Immature natural killer cell (primary cell): ENCODE measurements at places on chromosomes 3 and 15.
A peak's percentile ranks its signal among the peaks of the same experiment; 100 is the strongest.

GRCh38 chr3:146271180-146271579 is 20.3 kb upstream of the PLSCR4 start:
- DNase-seq: no peak

DNA sequence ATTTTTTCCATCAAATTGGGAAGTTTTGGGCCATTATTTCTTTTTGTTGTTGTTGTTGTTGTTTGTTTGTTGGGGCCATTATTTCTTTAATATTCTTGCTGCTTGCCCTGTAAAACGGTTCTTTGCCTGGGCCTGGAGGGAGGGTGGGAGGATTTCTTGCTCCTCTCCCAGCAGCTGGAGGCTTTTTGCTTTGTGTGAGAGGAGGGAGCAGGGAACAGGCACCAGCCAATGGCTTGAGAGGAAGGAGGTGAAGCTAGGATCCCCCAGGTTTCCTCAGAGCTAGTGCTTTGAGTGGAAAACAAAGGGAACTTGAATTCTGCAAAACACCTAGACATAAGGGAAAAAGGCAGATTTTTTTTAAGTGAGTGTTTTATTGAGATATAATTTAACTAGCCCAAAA is 61.2 kb upstream of the DNAJC19 start:
- no peak for DNase-seq

DNA sequence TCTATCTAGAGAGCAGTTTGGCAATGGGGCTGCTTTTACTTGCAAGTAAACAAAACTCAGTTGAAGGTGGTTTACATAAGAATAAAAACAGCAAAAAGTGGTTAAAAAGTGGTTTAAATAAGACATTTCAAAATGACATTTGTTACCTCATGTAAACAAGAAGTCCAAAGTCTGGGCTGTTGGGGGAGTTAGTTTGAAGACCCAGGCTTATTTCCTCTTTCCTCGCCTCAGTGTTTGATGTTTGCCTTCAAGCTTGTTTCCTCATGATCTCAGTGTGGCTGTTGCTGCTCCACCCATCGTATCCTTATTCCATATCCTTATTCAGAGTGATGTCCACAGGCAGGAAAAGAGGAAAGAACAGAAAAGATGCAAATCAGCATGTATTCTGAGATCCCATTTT is 15.2 kb downstream of the CGNL1 start:
- no peak for DNase-seq

DNA sequence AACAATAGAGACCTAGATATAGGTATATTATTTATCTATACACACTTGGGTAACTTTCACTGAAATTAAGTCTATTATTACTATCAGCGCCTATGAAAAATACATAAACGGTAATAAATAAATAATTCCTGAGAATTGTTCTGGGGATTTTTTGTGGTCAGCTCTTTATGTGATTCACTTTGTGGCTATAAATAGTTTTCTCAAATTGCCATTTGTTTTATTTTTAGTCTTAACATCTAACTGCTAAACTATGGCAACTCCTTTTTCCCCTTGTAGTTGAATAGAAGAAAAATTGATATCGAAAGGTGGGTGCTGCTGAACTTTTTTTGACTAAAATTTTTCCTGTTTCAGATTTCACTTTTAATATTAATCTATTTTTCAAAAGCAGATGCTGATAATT is 189.0 kb downstream of the VGLL3 start:
- no peak for DNase-seq

GRCh38 chr3:66492071-66492470 is 8.8 kb downstream of the LRIG1 start:
- DNase-seq: no peak

DNA sequence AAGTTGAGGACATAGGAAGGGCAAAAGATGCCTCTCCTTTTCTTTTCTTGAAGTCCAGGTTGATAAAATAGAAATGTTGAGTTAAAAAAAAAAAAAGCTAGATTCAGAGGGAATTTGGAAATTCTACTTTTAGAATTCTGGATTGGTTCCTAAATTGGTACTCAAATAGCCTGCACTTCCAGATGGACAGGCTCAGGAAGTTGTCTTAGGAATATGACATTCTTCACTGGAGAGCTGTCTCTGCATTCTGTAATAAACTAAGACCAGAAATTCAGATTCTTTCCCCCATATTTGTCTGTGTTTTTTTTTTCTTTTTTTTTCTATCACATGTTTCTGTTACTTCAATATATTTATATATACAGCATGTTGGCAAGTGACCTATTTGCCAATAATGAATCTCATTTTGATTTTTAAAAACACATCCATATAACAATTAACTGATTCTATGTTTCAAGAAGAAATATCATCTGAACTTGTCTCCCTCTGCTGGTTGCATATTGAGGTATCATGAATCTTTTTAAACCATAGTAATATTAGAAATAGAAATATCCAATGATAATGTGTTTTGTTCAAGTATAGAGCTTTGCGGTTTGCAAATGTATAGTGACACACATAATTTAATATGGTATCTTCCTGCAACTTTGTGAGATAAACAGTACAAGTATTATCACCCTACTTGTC is 8.5 kb upstream of the LSAMP start:
- no peak for DNase-seq

DNA sequence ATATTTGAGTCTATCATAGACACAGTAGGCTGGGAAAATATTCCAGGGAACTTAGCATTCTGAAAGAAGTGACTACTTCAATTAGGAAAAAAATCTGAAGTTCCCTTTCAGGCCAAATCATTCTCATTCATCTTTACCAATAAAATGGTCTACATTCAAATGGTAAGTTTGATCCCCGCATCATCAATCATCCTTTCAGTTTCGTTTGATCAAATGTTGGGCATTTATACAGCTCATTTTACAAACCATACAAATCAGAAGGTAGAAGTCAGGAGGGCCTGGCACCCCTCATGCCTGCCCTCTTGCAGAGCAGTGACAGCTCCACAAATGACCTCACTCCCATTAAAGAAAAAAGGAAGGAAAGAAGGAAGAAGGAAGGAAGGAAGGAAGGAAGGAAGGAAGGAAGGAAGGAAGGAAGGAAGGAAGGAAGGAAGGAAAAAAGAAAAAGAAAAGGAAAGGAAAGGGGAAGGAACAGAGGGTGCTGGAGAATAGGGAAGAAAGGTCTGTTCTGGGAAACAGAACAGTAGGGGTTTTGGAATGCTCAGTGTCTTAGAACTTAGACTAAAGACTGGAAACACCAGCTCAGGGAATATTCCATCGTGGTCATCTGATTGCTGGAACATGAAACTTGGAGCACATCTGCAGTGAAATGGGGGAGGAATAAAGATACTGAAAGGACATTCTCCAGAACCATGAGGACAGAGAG is 86.1 kb downstream of the XXYLT1 start:
- DNase-seq: no peak

GRCh38 chr15:56725386-56725785 is 7.9 kb downstream of the ZNF280D start:
- no peak for DNase-seq

- no peak for DNase-seq
These were observed 100.6 kb downstream of the MEIS2 start for GRCh38 chr15:36999778-37000177.

DNA sequence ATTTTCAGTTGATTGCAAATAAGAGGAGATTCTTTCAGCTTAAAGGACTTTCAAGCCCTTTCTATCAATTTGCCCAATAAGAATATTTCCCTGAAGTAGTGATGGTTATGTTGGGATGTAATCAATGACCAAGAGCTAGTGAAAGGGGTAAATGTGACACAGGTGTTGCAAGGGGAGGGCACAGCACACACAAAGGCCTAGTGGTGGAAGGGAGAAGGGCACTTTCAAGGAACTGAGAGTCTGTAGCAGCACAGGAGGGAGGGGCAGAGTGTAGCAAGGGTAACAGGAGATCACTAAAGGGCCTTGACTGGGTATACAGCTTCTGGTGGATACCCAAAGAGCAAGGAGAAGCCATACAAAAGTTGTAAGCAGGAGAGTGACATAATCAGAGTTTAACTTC is 217.8 kb upstream of the ARHGEF26 start:
- DNase-seq: no peak

- no peak for DNase-seq
These were observed 552.3 kb downstream of the FOXP1 start for GRCh38 chr3:71031181-71031580.

DNA sequence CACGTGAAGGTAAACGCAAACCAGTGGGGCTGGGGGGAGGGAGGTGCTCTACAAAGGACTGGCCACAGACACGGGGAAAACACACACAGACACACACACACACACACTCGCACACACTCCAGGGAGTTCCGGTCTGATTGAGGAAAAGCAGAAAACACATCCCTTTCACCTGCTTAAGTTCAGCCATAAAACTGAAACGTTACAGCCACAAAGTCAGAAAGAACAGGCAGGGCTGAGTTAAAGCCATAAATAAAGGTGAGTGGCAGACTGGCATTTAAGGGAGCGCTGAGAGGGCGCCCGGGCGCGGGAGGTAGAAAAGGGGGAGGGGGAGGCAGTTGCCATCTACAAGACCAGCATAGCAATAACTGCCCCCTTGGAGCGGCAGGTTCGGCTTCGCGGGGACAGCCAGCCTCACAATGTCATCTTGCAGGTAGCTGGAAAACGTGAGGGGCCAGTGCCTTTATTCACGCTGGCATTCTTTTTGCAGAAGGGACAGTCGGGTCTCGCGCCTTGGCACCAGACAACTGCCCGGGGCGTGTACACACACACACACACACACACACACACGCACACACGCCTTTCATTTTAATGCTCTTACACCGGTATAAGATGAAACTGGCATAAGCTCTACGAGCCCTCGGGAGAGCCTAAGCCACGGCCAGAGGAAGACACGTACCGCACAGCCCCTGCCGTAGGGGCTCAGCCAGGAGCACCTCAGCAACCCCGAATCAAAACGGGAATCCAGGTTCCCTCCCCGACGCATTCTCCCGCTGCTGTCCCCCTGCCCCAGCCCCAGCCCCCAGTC is 866 bp downstream of the TNIK start:
- DNase-seq: peak; percentile 47

DNA sequence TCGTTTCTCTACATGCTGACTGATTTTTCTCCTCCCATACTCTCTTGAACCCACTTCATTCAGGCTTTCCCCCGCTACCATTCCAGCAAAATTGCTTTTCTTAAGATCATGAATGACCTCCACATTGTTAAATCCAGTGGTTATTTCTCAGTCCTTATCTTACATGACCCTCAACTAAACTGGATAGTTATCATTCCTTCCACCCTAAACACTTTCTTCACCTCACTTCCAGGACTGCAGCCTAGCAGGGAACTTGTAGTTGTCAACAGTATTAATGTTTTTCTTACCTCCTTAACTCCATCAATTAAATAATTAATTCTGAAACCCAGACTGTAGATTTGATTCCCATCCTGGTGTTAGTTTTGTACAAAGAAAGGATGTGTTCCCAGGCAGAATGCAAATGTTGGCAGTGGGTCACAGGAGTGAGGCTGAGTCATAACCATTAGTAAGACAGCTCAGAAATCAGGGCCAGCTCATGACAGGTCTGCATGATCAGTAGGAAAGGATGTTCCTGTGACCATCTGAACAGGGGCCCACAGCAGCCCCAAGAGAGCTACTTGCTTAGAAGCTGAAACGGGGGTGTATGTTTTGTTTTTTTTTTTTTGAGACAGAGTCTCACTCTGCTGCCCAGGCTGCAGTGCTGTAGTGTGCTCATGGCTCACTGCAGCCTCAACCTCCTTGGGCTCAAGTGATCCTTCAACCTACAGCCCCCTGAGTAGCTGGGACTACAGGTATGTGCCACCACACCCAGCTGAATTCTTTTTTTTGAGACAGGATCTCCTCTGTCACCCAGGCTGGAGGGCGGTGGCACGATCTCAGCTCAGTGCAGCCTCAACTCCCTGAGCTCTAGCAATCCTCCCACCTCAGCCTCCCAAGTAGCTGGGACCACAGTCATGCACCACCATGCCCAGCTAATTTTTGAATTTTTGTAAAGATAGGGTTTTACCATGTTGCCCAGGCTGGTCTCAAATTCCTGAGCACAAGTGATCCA is 9.1 kb downstream of the BCL2L10 start:
- no peak for DNase-seq

- no peak for DNase-seq
These were observed 17.0 kb downstream of the LRCH3 start for GRCh38 chr3:197807969-197808587.

- no peak for DNase-seq
These were observed 729 bp upstream of the ZBTB11 start for GRCh38 chr3:101677436-101678286.

DNA sequence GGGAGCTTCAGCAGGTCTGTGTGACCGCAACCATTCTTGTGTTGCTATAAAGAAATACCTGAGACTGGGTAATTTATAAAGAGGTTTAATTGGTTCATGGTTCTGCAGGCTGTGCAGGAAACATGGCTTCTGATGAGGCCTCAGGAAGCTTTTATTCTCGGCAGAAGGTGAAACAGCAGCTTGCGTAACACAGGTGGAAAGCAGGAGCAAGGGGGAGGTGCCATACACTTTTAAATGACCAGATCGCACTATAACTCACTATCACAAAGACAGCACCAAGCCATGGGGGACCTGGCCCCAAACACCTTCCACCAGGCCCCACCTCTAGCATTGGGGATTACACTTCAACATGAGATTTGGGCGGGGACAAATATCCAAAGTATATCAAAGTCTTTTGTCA is 8.3 kb upstream of the CIB2 start:
- DNase-seq: no peak

DNA sequence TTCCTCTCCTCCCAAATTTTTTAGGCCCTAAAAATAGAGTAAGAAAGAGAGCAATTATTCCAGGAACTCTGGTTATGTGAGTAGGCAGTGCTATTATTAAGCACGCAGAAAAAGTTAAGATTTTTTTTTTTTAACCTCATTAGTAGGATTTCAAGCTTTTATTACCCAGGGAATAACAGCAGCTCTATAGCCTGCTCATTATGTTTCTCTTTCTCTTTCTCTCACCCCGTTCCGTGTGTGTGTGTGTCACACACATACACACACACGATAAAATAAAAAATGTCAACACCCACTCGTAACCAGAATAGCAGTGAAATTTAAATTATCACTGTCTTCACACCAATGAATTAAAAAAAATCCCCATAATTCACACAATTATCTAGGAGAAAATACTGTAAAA is 30.3 kb downstream of the GADL1 start:
- DNase-seq: no peak

GRCh38 chr3:52073490-52073889 is 17.1 kb upstream of the DUSP7 start:
- no peak for DNase-seq

GRCh38 chr3:158456114-158456513 is 114.9 kb upstream of the MLF1 start:
- no peak for DNase-seq

DNA sequence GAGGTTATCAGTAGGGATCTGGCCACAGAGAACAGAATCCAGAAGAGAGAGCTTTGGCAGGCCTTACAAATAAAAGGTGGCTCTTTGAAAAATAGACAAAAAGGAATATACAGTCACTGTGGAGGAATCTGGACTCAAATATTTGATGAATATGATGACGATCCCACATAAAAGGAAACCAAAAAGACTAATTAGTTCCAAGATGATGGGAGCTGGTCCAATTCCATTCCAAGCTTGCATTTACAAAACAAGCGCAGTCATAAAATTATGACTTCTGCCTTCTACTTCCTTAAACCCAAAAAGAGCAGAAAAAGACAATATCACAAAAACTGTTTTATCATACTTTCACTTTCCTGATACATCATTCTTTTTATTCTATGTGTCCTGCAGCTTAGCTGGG is 285.8 kb downstream of the DIPK2A start:
- no peak for DNase-seq
